ENCODE measurements at places on chromosomes 2 and 18.

DNA sequence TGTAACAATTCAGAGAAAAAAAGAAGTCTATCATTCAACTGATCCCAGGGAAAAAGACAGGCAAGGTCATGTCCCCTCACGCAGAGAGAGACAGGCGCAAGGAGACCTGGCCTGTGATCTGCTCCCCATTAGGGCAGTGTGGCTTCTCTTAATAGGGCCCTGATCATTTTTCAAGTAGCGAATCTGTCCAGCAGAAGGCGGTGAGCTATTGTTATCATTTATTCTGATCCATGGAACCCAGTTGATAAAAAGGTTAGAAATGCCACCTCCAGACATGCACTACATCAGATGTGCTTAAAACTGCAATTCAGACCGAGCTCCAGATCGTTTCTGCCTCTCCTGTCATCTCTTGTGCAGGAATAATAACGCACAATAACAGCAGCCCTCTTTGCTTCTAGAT lies 1025.6 kb upstream of the PIK3C3 start:
- DNase-seq: no peak

DNA sequence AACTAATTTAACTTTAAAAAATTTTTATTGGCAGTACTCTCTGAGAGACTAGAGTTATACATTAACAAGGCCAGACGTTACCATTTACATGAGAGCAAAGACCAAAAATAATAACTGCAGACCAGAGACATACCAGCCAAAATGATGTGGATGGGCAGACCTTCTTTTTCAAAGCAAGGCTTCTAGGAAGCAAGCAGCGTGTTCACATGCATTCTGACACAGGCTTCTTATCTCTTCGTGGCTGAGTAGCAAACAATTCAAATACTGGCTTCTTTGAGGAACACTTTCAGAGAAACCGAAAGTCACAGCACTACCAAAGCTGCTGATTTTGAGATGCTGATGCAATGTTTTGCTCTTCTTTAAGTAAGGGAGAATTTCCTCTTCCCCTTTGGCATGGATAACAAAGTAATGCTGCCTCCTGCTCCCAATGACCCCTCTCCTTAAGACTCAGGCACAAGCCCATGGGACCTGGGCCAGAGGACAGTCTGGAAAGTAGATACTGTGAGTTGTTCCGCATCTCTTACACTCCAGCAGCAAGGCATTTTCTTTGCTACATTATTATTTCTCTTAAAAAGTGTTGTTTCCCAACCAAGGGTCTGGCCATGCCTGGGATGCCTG lies 181.9 kb downstream of the MREG start:
- DNase-seq: no peak

DNA sequence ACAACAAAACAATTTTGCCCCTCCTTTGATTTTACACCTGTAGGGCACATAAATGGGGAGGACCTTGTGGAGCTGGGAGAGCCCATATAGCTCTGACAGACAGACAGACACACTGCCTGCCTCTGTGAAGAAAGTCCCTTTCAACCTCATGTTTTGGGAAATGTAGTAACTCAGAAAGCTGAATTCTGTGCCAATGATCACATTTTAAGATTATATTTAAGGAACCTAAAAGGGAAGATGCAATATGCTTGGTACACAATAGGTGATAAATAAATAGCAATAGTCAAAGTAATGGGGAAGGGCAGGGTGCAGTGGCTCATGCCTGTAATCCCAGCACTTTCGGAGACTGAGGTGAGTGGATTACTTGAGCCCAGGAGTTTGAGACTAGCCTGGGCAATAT lies 446.4 kb upstream of the ID2 start:
- DNase-seq: no peak

DNA sequence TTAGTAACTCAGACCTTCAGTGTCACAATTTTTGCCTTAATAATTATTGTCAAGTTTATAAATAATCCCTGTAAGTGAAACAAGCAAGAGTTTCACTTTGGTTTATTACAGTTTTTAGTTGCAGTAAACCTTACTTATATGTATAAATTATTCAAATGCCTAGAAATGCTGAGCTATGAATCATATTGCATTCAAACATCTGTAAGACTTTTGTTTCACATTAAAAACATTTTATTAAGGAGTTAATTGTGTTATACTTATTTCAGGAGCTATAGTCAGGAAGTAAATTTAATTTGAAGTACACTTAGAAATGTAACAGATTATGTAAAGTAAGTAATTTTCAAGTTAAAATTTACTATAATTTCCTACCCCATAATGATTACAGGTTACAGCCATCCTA lies 3.9 kb upstream of the ETAA1 start:
- DNase-seq: no peak

DNA sequence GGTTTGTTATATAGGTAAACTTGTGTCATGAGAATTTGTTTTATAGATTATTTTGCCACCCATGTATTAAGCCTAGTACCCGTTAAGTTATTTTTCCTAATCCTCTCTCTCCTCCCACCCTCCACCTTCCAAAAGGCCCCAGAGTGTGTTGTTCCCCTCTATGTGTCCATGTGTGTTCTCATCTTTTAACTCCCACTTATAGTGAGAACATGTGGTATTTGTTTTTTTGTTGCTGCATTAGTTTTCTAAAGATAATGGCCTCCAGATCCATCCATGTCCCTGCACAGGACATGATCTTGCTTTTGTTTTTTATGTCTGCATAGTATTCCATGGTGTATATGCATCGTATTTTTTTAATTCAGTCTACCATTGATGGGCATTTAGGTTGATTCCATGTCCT lies 1075.6 kb upstream of the CNTNAP5 start:
- DNase-seq: no peak

- DNase-seq: peak; percentile 58
Observed at GRCh38 chr2:126220331-126220730, 435.6 kb upstream of the GYPC start.

GRCh38 chr18:30280861-30281470 lies 761.6 kb downstream of the DSC3 start:
- no peak for DNase-seq

GRCh38 chr18:58527952-58528287 lies 101.0 kb downstream of the ALPK2 start:
- DNase-seq: no peak
